ENCODE measurements at places on chromosomes 3 and 15. TPM values are rescaled to one million over a fixed set of nuclear protein-coding genes. Genes with fewer than 3 reads are reported as not detected.
A peak's percentile ranks its signal among the peaks of the same experiment; 100 is the strongest.

DNA sequence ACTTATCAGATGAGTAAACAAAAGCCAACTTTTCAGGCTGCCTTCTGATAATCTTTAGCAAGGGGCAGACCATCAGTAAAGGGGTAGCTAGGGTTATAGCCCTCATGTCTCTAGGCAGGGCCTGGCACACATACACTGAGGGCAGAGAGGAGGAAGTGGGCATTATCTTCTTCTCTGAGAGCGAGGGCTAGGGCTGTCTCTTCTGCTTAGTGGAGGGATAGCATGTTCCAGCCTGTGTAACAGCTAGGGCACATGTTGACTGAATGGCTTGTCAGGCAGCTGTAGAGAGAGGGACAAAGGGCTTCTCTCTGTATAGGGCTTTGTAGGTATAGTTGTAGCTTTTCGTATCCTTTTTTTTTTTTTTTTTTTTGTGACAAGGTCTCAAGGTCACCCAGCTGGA lies 17.8 kb downstream of the CRTC3 start:
- H3K36me3 ChIP-seq: peaks cover 11% of the 10 kb centered on the region
- no peak for DNase-seq
- peaks cover 6% of the 10 kb centered on the region for H3K4me1 ChIP-seq
- H3K4me3 ChIP-seq: no peak overlapping the region

DNA sequence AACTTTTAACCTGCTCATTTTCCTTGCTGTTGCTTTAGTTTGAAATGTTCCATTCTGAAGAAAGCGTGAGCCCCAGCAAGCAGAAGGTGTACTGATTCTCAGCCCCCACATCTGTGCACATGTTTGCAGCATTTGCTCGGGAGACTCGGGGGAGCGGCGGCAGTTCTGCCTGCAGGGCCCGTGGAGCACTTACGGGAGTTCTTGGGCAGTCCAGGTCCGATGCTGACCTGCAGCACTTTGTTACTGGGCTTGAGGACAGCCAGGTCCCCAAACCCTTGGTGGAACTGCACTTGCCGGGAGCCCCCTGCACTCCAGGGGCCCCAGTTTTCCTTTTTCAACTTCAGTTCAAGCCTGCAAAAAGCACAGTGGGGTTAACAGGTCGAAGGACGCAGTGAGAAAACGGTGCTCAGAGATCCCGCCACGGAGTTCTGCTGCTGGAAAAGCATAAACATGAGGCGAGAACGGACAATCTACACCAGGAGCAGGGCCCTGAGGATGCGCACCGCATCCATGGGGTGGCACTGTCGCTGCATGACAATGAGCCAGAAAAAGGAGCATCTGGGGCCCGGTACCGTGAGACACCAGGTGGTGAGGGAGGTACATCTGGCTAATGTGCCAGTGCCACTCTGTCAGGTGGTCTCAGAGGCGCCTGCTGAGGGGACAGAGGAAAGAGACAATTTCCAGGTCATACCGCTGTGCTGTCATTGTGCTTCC lies 45.6 kb upstream of the LDHAL6B start:
- H3K27me3 ChIP-seq: no peaks in the 10 kb centered on the region
- H3K27ac ChIP-seq: no peak overlapping the region
- DNase-seq: no peak

DNA sequence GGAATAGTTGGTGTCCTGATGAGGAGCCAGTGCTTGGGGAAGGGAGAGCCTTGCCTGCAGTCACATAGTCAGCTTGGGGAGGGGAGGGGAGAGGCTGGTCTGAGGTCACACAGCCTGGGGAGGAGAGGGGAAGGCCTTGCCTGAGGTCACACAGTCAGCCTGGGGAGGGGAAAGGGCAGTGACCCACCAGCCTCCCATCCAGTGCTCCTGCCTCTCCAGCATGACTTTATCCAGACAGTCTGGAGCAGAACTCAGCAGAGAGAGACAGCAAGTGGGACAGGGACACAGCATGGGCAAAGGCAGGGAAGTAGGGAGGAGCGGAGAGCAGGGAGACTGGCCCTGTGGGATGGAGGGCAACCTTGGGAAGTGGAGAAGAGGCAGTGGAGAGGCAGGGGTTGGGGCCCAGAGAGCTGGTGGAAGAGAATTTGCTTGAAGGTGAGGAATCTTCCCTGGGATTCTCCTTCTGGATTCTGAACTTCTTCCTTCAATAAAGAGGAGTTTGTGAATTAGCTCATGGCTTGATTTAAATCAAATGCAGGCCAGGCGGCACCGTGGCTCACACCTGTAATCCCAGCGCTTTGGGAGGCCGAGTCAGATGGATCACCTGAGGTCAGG lies 64.5 kb downstream of the CORO2B start:
- no peak for DNase-seq
- no peak overlapping the region for H3K4me3 ChIP-seq
- H3K27ac ChIP-seq: no peak overlapping the region
- H3K27me3 ChIP-seq: peaks cover 2% of the 10 kb centered on the region
- no peaks in the 10 kb centered on the region for H3K36me3 ChIP-seq

- no peak overlapping the region for H3K27ac ChIP-seq
- no peaks in the 10 kb centered on the region for H3K36me3 ChIP-seq
- H3K27me3 ChIP-seq: peaks cover 10% of the 10 kb centered on the region
- H3K4me3 ChIP-seq: no peak overlapping the region
Observed at GRCh38 chr15:78684657-78685056, 43.6 kb upstream of the CHRNB4 start.

DNA sequence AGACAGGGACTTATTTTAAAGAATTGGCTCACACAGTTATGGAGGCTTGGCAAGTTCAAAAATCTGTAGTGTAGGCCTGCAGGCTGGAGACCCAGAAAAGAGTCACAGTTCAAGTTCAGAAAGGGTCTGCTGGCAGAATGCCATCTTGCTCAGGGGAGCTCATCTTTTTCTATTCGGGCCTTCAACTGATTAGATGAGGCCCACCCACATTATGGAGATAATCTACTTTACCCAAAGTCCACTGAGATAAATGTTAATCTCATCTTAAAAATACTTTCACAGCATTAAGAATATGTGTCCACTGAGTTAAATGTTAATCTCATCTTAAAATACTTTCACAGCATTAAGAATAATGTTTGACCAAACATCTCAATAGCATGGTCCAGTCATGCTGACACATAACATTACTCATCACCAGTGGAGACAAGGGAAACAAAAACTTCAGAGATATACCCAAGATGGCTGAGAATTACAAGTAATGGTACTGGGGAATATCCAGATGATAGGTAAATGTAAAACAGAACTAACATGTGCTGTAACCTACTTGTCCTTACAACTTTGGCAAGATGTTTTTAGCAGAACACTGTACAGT lies 74.3 kb upstream of the STAC start:
- peaks cover 12% of the 10 kb centered on the region for H3K27me3 ChIP-seq
- H3K4me1 ChIP-seq: no peaks in the 10 kb centered on the region
- H3K36me3 ChIP-seq: no peaks in the 10 kb centered on the region
- no peak overlapping the region for H3K4me3 ChIP-seq
- H3K27ac ChIP-seq: no peak overlapping the region
- no peak for DNase-seq

- H3K27ac ChIP-seq: no peak overlapping the region
- no peaks in the 10 kb centered on the region for H3K4me1 ChIP-seq
- no peaks in the 10 kb centered on the region for H3K36me3 ChIP-seq
- H3K27me3 ChIP-seq: no peaks in the 10 kb centered on the region
Observed at GRCh38 chr3:35992041-35992440, 352.7 kb downstream of the ARPP21 start.

- no peaks in the 10 kb centered on the region for H3K36me3 ChIP-seq
- DNase-seq: no peak
- H3K4me1 ChIP-seq: peaks cover 4% of the 10 kb centered on the region
- H3K27me3 ChIP-seq: peaks cover 12% of the 10 kb centered on the region
- no peak overlapping the region for H3K27ac ChIP-seq
- H3K4me3 ChIP-seq: no peak overlapping the region
Observed at GRCh38 chr3:120460181-120460790, 9.5 kb upstream of the FSTL1 start.

- H3K27ac ChIP-seq: no peak overlapping the region
- no peaks in the 10 kb centered on the region for H3K27me3 ChIP-seq
- peaks cover 9% of the 10 kb centered on the region for H3K4me1 ChIP-seq
- H3K36me3 ChIP-seq: peaks cover 27% of the 10 kb centered on the region
- DNase-seq: no peak
Observed at GRCh38 chr3:33093847-33094246, 3.1 kb downstream of the GLB1 start.

DNA sequence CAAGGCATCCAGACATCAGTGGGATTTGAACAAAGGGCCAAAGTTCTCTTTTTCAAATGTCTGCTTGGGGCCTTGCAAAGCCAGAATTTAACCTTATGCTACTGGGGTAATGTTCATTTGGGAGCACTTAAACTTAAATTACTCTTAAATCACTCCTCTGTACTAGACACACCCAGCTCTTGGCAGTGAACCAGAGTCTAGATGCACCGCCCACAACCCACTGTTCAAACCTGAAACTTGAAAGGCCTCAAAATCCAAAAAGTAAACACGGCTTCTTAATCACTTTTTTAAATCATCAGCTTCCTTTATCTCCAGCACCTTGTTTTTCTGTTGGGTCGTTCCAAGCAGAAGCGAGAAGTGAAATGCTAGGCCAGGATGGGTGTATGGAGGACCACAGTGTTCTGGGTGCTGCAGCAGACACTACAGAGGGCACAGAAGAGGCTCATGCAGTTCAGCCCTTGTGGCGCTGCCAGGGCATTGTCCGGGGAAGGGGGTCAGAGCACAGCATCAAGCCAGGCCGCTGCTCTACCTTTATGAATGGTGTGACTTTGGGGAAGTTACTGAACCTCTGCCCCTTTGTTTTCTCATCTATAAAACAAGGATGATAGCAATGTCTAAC lies 28.8 kb downstream of the MECOM start:
- H3K27me3 ChIP-seq: no peaks in the 10 kb centered on the region
- H3K36me3 ChIP-seq: peaks cover 16% of the 10 kb centered on the region
- no peak overlapping the region for H3K4me3 ChIP-seq
- H3K27ac ChIP-seq: peak overlapping the region; percentile 85
- DNase-seq: no peak
- peaks cover 46% of the 10 kb centered on the region for H3K4me1 ChIP-seq

GRCh38 chr15:63805993-63806980 lies 27.5 kb downstream of the HERC1 start:
- no peak for DNase-seq
- H3K27me3 ChIP-seq: no peaks in the 10 kb centered on the region
- peaks cover 8% of the 10 kb centered on the region for H3K4me1 ChIP-seq
- no peak overlapping the region for H3K27ac ChIP-seq
- no peaks in the 10 kb centered on the region for H3K36me3 ChIP-seq

DNA sequence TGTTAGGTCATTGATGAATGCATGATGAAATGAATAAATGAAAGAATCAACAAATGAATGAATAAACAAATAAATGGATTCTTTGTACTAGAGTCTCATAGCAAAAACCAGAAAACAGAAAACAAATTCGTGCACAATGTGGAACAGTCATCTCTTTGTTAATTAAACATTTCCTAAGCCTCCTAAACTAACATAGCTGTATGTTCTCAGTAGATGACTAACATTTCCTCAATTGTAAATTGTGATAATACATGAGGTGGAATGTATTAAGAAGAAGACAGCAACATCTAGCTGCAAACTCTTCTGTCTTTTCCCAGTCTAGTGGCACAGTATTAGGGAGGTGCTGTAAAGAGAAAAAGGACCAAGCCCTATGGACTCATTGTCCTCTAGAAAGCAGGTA lies 1021.0 kb downstream of the MCTP2 start:
- DNase-seq: no peak
- H3K4me3 ChIP-seq: no peak overlapping the region
- no peak overlapping the region for H3K27ac ChIP-seq
- H3K27me3 ChIP-seq: no peaks in the 10 kb centered on the region

- no peak overlapping the region for H3K4me3 ChIP-seq
- DNase-seq: no peak
- H3K36me3 ChIP-seq: peaks cover 13% of the 10 kb centered on the region
- H3K27ac ChIP-seq: no peak overlapping the region
Observed at GRCh38 chr15:42984493-42985034, 64.0 kb upstream of the TTBK2 start.

DNA sequence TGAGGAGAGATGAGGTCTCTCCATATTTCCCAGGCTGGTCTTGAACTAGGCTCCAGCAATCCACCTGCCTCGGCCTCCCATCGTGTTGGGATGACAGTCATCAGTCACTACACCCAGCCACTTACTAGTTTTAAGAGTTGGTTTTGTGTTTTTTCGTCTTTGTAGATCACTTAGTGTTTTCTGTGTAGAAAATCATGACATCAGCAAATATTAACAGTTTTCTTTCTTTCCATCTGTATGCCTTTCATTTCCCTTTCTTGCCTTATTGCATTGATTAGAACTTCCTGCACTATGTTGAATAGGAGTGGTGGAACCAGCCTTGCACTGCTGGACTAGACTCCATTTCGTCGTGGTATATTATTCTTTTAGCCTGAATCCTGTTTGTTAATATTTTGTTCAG lies 415.5 kb downstream of the FHIT start:
- peaks cover 4% of the 10 kb centered on the region for H3K27me3 ChIP-seq
- no peak overlapping the region for H3K4me3 ChIP-seq
- no peaks in the 10 kb centered on the region for H3K36me3 ChIP-seq
- H3K4me1 ChIP-seq: peaks cover 6% of the 10 kb centered on the region

GRCh38 chr3:8741581-8742261 lies 8.1 kb downstream of the CAV3 start:
- H3K4me1 ChIP-seq: peaks cover 10% of the 10 kb centered on the region
- H3K27me3 ChIP-seq: peaks cover 3% of the 10 kb centered on the region
- H3K4me3 ChIP-seq: no peak overlapping the region
- peak overlapping the region; percentile 74 for H3K27ac ChIP-seq
- H3K36me3 ChIP-seq: no peaks in the 10 kb centered on the region

GRCh38 chr3:131151-131888 lies 65.2 kb upstream of the CHL1 start:
- no peak overlapping the region for H3K4me3 ChIP-seq
- H3K36me3 ChIP-seq: no peaks in the 10 kb centered on the region
- H3K27me3 ChIP-seq: peaks cover 2% of the 10 kb centered on the region
- no peaks in the 10 kb centered on the region for H3K4me1 ChIP-seq
- DNase-seq: no peak
- H3K27ac ChIP-seq: no peak overlapping the region

GRCh38 chr3:128269006-128269775 lies 115.9 kb downstream of the EEFSEC start:
- peak overlapping the region; percentile 56 for H3K27ac ChIP-seq
- DNase-seq: no peak
- H3K27me3 ChIP-seq: peaks cover 3% of the 10 kb centered on the region
- no peak overlapping the region for H3K4me3 ChIP-seq
- no peaks in the 10 kb centered on the region for H3K36me3 ChIP-seq

- H3K36me3 ChIP-seq: peaks cover 5% of the 10 kb centered on the region
- H3K27ac ChIP-seq: peak overlapping the region; percentile 89
- peaks cover 84% of the 10 kb centered on the region for H3K4me1 ChIP-seq
- no peaks in the 10 kb centered on the region for H3K27me3 ChIP-seq
Observed at GRCh38 chr3:63968612-63969350, 54.5 kb downstream of the PSMD6 start.

- no peak for DNase-seq
- no peaks in the 10 kb centered on the region for H3K27me3 ChIP-seq
- H3K27ac ChIP-seq: peak overlapping the region; percentile 93
- H3K36me3 ChIP-seq: peaks cover 14% of the 10 kb centered on the region
Observed at GRCh38 chr3:184712248-184713039, 580 bp upstream of the MAGEF1 start.

Gene BCL2A1
- not detected for total RNA-seq

Gene STXBP5L
- total RNA-seq: 8.5 TPM

Gene NR1I2
- 0.62 TPM for total RNA-seq

Gene ITGB5
- total RNA-seq: 58.8 TPM

Gene SERPINI2
- total RNA-seq: 1.8 TPM

Gene PLA2G4B
- total RNA-seq: 13.1 TPM
